Activated T-cell treated with anti-CD3 and anti-CD28 coated beads for 48 hours (primary cell): ENCODE measurements at places on chromosomes 5 and 9.

DNA sequence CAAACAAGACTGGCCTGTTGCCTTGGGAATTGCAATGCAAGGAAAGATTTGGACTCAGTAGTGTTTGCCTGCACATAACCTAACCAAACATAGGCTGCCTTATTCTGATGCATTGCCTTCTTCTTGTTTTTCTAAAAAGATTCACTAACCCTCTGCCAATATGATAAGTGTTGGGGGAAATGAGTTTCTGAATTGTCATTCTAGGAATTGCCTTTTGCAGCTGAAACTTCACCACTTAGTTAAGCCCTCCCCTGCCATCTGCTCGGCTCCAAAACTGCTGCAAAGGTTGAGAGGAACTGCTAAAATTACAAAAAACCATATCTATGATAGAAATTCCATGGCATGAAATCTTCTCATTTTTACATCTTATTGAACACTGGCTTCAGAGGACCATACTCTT is 41.6 kb upstream of the SPATA31D4 start:
- no peak for DNase-seq

GRCh38 chr5:11502783-11503182 is 401.5 kb downstream of the CTNND2 start:
- DNase-seq = no peak

GRCh38 chr9:132192728-132193127 is 30.9 kb downstream of the NTNG2 start:
- DNase-seq = no peak

- DNase-seq = no peak
Measured at GRCh38 chr9:137614631-137615386, 4.0 kb upstream of the EHMT1 start.

DNA sequence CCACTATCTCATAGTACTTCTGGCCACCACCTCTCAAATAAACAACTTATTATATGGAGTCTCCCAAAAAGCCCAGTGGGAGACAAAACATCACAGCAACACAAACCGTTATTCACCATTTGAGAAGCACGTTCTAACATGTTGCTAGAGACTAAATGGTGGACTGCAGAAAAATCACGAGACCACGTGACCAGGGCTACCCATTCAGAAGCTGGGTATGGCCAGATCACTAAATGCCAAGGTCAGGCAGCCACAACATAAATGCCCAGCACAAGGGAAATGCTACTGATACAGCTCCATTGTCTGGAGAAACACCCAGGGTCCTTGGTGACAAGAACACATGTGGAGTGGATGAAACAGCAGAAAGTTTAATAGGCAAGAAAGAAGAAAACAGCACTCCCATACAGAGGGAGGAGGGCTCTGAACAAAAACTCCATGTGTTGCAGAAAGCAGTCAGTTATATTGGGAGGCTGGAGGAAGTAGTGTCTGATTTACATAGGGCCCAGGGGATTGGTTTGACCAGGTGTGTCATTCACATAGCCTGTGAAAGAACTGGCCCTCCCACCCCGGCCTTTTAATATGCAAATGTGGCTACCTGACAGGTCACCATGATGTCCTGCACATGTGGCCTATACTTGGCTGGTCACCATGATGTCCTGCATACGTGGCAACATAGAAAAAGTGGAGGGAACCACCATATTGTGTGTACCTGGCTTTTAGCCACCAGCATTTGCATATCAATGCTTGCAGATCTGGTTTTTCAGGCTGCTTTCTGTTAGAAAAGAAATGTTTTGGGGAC is 97.2 kb downstream of the TRIM36 start:
- no peak for DNase-seq

- DNase-seq = no peak
Measured at GRCh38 chr5:170633235-170634081, 129.6 kb downstream of the KCNIP1 start.

GRCh38 chr9:133074111-133074651 is 12.4 kb downstream of the CEL start:
- no peak for DNase-seq

- DNase-seq = no peak
Measured at GRCh38 chr9:29625292-29625731, 2052.0 kb upstream of the C9orf72 start.

- DNase-seq = no peak
Measured at GRCh38 chr5:169707686-169708085, 70.6 kb downstream of the DOCK2 start.

DNA sequence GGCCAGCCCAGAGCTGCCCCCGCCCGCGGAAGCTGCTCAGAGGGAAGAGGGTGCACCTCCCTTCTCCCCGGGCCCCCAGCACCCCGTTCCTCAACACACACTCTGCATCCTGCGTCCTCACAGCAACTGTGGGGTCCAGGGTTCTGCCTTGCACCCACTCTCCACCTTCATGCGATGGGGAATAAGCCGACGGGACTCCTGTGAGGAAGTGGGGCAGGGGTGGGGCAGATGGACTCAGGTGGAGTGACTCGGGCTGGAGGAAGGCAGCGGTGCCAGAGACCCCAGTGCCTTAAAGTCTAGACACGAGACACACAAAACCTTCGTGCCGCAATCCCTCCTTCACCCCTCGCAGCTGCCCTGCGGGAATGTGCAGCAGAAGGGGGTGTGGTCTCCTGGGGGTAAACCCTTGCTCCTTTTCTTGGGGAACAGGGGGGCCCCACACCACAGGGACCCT is 8.6 kb downstream of the BRD3 start:
- DNase-seq = no peak

DNA sequence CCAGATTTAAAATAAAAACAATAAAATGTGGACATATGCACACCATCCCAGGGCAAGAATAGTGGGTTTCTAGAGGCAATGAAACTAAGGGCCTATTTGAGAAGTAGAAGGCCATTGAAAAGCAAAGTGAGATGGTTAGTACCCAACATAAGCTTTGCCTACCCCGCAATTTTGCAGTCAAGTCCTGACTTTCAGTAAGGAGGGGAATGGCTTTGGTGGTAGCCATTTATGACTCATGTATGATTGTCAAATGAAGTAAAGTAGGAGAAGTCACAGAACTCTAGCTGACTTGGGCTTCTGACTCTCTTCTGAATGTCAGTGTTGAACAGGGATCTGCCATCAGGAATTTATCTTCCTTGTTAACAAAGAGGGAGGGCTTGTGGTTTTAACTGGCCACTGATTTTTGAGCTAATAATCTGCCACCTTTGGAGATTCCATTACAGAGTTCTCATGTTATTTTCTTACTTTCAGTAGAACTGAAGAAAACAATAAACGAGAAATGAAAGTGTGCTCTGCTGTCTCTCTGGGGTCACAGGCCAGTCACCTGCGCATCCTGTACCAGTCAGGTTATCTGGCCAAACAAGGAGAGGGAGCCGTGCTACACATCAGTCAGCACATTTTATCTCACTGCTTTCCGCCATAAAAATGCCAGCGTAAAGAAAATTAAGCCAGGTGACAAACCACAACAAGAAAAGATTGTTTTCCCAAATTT is 14.3 kb upstream of the SNCAIP start:
- DNase-seq = no peak

DNA sequence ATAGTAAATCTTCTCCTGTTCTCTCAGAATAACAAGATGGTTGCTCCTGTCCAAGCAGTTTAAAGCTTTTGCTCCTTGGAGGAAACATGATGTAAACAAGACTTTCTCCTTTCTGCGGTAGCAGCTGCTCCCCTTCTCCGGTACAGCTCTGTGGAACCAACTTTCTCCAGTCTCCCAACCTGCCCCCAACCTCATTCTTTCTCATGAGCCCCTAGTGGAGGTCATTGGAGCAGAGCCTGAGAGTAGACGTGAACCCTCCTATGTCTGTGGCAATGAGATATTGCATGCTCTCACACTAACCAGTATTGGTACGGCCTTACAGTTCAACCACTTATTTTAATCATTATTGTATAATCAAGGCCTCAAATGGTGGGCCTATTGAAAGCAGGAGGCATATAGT is 483.8 kb upstream of the CDH10 start:
- no peak for DNase-seq

GRCh38 chr5:36640949-36641348 is 34.5 kb downstream of the SLC1A3 start:
- DNase-seq = no peak

- no peak for DNase-seq
Measured at GRCh38 chr9:8468045-8468637, 668.6 kb upstream of the DMAC1 start.

DNA sequence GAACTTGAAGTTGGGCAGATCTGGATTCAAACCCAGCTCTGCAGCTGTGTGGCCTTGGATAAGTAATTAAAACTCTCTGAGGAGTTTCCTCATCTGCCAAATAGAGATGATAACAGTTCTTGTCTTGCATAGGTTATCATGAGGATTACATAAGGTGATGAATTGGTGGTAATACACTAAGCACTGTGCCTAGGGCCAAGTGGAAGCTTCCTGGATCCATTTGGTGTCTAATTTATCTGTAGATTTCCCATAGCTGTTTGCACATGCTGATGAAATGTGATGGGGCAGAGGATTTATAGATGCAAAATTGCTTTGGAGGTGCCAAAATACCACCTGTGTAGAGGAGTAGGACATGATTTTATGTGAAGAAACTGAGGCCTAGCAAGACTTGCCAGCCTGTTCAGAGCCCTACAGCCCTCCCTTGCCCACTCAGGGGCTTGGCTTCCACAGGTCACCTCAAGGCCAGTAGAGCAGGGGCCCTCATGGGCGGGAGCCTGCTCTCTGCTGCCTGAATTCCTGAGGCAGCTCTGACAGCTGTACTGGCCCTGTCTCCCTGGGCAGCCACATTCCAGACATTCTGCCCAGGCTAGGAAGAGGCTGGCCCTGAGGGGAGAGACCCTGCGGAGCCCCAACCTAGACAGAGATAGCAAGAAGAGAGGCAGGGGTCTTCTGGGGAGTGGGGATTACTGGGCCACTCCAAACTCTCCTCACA is 5.9 kb upstream of the FAT2 start:
- DNase-seq = no peak

DNA sequence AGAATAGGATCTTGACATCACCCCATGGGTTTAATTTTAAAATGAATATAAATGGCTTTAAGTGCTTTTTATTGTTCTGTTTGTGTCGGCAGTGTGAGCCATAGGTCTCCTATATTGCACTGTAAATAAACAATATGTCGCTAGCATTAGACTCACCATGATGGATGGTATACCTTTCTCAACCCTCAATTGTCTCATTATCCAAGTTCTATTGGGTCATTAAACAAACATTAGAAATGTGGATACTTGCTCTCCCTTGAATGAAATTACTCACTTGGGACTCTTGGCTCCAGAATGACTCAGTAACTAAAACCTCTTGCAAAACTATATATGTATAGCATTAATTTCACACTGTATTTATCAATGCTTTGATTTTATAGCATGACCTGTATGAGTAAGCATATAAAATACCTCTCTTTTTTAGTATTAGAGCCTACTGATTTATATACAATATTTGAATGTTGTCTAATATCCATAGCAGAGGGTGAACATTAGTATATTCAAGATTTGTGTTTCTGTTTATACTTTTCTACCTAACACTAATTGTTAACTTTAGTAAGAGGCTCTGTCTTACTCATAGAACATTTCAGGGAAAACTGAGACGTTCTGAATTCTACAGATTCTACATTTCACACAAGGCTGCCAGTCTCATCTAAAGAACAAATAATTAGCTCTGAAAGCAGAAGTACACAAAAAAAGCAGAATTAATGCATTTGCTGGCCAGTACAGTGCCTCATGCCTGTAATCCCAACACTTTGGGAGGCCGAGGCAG is 303.8 kb upstream of the PRR16 start:
- no peak for DNase-seq

DNA sequence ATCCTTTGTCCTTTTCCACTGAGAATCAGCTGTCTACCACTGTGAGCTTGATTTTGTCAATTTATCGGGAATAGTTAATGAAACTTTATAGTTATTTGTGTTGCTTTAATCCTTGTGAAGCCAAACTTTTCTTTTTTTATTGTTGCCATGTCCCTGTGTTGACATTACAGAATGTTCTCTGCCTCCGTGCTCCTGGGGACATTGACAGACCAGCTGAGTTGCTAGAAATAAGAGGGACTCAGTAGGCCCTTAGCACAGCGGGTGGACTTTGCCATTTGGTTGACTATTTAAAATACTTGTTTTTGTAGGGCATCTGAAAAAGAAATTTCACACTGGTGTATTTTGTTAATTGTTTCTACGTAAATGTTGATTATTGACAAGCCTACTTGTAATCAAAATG is 70.5 kb downstream of the IL31RA start:
- DNase-seq = no peak

DNA sequence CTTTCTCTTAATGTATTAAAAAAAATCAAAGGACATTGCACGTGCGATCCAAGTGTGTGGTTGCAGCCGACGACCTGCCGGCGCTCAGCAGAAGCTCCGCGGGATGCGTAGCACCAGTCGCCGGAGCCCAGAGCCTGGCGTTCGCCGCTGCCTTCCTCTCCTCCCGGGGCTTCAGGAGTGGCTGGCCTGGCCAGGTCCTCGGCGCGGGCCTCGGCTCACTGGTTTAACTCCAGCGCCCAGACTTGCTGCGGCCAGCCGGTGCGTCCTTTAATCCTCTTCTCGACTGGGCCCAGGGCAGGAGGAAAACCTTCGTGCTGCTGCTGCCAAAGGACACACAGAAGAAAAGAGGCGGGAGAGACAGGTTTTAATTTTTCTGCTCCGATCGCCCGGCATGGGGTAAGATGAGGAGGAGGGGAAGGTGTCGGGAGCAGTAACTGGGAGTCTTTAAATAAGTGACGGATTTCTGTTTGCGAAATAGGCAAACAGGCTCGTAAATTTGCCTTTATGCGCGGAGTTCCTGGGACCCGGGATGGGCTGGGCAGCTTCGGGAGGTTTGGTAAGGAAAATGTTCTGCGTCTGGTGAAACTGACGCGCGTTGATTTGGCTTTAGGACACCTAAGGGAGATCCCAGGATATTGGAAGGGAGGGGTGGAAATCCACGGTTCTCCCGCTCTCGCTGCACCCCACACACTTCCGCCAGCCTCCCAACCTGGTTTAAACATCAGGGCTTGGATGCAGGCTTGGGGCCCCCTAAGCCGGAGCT is 2.3 kb downstream of the HAND1 start:
- no peak for DNase-seq

DNA sequence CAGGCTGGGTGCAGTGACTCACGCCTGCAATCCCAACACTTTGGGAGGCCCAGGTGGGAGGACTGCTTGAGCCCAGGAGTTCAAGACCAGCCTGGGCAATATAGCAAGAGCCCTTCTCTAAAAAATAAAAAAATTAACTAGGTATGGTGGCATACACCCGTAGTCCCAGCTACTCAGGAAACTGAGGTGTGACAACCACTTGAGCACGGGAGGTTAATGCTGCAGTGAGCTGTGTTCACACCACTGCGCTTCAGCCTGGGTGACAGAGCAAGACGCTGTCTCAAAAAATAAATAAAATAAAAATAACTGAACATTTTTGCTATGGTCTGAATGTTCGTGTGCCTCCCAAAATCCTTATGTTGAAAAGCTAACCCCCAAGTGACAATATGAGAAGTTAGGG is 24.5 kb downstream of the AGTPBP1 start:
- DNase-seq = no peak

GRCh38 chr9:126625329-126626126 is 11.8 kb downstream of the LMX1B start:
- DNase-seq = no peak
